ENCODE measurements at places on chromosomes 2 and 18.

- DNase-seq, result no peak
Measured at GRCh38 chr2:220293966-220294365, 666.5 kb downstream of the SLC4A3 start.

GRCh38 chr2:197847651-197848401 lies 43.4 kb downstream of the PLCL1 start:
- DNase-seq, result no peak

GRCh38 chr2:191421950-191422349 lies 176.7 kb downstream of the MYO1B start:
- DNase-seq, result no peak

DNA sequence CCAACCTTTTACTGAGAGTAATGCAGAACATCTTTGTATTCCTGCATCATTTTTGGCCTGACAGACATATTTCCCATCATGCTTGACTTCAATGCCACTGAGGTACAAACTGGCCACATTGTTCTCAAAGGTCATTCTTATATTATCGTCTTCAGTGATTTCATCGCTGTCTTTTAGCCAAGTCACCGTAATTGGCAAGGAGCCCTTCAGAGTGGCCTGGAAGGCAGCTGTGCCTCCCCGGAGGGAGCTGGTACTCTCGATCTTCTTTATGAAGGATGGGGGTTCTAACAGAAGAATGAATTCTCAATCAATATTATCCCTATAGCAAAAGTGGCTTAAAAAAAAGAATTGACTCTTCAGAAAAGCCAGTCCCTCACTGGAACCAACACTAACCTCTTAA lies 75.9 kb downstream of the TTN start:
- no peak for DNase-seq

GRCh38 chr2:29052807-29053206 lies 21.5 kb downstream of the PCARE start:
- no peak for DNase-seq

- no peak for DNase-seq
Measured at GRCh38 chr2:47509250-47509649, 106.3 kb downstream of the MSH2 start.

GRCh38 chr18:22999212-22999611 lies 66.1 kb downstream of the RBBP8 start:
- no peak for DNase-seq

DNA sequence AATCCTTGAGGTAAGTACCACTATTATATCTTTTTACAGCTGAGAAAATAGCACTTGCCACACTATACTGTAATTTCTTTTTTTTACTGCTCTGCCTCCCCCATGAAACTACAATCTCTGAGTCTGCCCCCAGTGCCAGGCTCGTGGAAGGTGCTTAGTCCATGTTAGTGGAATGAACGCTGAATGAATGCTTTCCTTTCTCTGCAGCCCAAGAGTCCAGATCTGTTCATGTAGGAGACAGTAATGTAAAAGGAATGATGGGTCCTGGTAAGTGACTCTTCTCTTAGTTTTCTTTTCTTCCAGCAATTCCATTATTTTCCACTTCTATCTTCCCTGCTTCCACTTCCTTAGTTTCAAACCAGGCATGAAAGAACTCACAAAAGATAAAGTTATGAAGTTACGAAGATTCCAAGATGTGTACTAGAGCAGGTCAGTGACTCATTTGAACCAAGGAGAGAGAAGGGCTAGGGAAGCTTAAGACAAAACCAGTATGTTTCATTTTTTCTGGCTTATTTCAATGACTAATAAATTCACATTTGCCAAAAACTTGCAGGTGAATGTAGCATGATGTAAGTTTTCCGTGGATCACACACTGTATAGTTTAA lies 46.0 kb downstream of the ARHGEF33 start:
- DNase-seq, result no peak

- DNase-seq, result no peak
Measured at GRCh38 chr18:74834424-74835309, 237.0 kb downstream of the ZNF407 start.
